ENCODE measurements at places on chromosomes 3 and 15.
A peak's percentile ranks its signal among the peaks of the same experiment; 100 is the strongest.

DNA sequence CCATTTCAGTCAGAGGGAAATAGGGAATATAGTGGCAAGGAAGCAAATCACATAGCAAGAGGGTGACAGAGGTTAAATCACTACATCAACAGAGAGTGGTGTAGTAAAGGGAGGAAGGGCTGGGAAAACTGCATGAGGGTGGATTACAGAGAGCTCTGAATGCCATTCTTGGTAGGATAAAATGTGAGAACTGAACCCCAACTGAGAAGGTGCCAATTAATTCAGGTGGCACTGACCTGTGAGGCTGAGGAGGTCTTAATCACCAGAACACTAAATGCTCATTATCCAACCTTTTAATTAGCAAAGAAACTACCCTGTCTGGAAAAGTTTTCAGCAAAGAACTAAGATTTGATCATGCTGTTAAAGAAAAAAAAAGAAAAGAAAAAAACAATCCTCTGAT lies 202.7 kb downstream of the LRRN1 start:
- DNase-seq, result no peak

DNA sequence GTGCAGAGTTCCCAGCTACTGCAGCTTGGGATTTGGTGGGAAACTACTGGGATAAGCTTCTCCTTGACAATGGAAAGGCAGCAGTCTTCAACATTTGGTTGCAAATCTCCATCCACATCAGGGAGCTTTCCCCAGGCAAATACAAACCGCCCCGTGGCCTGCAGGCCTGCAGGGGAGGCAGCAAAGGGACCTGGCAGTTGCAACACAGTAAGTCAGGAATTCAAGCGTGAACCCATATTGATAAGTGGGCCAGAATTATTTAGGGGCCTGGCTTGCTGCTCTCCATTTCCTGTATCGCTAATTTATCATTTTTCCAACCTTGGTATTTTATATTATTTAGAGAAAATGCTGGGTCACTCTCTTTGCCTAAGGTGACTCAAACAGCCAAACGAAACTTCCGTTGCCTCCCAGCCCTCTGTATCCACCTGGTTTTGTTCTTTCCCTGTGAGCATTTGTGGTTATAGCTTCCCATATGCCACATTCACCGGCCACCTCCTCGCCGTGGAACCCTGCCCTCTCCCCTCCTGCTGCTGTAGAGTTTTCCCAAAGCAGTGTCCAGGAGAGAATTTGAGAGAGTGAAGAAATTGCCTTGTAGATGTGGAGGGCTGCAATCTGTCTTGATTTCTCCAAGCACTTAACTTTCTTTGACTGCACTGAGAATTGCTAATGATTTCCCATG lies 34.8 kb downstream of the B3GALNT1 start:
- no peak for DNase-seq

DNA sequence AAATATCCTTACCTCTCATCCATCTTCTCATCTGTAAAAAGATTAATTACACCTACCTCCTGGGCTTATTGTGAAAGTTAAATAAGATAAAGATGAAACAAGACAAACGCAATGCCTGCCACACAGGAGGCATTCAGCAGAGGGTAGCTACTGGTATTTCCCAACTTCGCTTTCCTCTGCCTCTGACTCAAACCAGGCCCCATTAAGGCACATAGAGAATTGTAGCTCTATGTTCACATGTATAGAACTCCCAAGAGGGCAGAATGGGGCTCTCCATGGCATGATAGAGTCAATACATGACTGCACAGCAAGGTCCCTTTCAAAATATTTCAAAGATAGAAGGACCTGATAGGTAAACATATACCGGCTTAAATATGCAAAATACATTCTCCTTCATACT lies 1.4 kb downstream of the LYSMD2 start:
- DNase-seq, result peak; percentile 40

DNA sequence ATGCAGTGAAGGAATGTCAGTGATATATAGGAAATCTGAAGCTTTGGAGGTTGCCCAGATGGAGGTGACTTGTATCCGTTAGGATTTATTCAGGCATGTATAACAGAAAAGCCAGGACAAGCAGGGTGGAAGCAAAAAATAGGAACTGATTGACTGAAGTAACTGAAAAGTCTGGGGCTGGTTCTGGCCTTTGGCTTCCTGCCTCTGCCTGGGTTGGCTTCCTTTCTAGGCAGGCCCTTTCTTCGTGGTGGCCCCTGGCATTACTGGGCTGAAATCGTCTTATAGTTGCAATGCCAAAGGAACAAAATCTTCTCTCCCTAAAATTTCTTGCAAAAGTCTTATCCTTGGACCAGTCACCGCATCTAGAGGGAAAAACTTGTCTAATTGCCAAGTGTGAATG lies 386.1 kb downstream of the PTPRG start:
- no peak for DNase-seq

- peak; percentile 36 for DNase-seq
Observed at GRCh38 chr15:66946578-66947164, 118.7 kb upstream of the SMAD3 start.

All from NCI-H526 (cell line).